Left colon (tissue), 2 donors: ENCODE measurements at places on chromosomes 7 and 10. TPM values are rescaled to one million over a fixed set of nuclear protein-coding genes. Genes with fewer than 3 reads are reported as not detected.

The PRF1 gene
- 2.7 TPM for total RNA-seq

DNA sequence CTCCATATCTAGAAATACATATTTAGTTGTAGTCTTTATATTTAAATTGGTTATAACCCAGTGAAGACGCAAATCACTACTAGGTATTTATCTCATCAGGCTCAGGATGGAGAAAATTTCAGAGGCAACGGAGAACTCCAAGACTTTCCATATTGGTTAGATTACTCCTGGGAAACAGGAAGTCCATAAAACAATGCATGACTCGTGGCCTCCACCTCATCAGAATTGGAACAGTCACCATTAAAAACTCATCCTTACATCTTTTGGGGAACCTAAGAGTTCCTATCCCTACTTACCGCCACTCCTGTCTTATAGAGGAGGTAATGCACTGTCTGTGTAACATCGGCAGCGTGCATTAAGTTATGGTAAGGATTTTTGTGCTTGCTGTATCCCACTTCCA, 177.6 kb downstream of the PPP1R17 start:
- no peak for DNase-seq

- no peak for DNase-seq
Measured at GRCh38 chr10:63707254-63707910, 186.2 kb downstream of the REEP3 start.

DNA sequence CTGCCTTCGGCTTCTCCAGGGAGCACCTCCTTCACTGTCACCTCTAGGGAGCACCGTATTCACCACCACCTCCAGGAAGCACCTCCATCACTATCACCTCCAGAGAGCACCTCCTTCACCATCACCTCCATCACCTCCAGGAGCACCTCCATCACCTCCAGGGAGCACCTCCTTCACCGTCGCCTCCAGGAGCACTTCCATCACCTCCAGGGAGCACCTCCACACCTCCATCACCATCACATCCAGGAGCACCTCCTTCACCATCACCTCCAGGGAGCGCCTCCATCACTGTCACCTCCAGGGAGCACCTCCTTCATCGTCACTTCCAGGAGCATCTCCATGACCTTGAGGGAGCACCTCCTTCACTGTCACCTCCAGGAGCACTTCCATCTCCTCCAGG, 102.3 kb downstream of the DNAJB6 start:
- no peak for DNase-seq

The TLX1 gene
- 0.12 TPM for total RNA-seq

The FRMD4A gene
- total RNA-seq = 11.2 TPM

DNA sequence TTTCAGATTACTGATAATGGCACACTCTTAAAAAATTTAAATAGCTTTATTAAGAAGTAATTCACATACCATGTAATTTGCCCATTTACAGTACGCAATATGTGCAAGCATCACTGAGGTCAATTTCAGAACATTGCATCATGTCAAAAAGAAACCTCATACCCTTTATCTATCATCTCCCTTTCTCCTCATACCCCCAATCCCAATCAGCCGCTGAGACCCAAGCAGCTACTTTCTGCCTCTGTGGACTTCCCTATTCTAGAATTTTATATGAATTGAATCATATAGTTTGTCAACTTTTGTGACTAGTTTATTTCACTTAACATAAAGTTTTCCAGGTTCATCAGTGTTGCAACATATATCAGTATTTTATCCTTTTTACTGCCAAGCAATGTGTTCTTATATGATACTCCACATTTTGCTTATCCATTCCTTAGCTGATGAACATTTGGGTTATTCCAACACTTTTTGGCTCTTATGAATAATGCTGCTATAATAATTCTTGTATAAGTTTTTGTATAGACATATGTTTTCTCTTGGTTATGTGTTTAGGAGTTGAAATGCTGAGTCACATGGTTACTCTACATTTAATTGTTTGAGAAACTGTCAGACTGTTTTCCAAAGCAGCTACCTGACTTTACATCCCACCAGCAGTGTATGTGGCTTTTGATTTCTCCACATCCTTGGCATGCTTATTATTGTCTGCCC, 26.9 kb upstream of the TPK1 start:
- no peak for DNase-seq

DNA sequence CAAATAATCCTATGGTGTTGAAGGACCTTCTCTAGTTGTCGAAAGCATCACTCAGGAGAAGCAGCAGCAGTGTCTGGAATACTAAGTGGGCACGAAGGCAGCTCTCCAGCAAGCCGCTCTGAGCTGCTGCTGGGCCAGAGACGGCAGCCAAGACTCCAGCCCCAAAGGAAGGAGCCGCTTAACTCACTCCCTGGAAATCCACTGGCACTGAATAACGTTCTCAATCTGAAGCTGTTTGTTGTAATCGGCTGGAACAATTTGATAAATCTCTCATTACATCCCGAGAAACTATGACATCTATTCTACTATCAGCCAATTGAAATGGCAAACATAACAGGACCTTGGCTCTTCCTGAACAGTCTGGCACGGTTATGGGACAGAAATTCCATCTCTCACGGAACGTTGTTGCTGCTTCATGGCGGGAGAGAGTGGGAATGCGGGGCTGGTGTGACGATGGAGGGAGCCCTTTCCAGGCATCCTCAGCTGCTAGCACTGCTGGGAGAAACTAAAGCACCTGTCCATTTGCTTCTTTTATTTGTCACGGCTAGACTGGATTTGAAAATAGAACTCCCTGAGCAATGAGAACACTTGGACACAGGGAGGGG, 331.5 kb upstream of the RNF32 start:
- DNase-seq = no peak

DNA sequence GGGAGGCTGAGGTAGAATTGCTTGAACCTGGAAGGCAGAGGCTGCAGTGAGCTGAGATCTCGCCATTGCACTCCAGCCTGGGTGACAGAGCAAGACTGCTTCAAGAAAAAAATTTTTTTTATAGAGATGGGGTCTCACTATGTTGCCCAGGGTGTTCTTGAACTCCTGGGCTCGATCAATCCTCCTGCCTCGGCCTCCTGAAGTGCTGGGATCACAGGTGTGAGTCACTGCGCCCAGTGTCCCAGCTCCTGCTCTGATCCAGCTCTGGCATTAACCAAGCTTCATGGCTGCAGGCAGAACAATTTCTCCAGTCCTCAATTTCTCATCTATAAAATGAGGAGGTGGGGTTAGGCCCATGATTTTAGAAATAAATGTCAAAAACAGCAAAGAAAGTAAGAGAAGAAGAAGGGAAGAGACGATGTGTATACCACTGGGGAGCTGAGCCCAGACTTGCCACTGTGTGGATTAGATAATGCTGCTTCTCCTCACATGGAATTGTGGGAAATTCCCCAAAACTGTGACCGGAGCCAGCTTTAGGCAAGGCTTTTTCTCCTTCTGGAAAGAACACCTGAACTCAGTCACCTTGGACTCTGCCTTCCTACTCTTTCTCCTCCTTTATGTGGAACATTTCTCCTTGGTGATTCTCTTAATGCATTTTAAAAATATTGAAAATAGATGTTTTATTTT, 25.5 kb downstream of the IL15RA start:
- no peak for DNase-seq

The ZNF736 gene
- total RNA-seq = 7.4 TPM

- no peak for DNase-seq
Measured at GRCh38 chr10:97230146-97230545, 44.4 kb upstream of the SLIT1 start.

The C10orf143 gene
- 6.9 TPM for total RNA-seq

The CCL24 gene
- 7.4 TPM for total RNA-seq

The GJD4 gene
- total RNA-seq = not detected

GRCh38 chr10:44466236-44466635, 81.3 kb upstream of the CXCL12 start:
- no peak for DNase-seq

The UCN3 gene
- 6.1 TPM for total RNA-seq

The GTPBP4 gene
- 35.6 TPM for total RNA-seq

DNA sequence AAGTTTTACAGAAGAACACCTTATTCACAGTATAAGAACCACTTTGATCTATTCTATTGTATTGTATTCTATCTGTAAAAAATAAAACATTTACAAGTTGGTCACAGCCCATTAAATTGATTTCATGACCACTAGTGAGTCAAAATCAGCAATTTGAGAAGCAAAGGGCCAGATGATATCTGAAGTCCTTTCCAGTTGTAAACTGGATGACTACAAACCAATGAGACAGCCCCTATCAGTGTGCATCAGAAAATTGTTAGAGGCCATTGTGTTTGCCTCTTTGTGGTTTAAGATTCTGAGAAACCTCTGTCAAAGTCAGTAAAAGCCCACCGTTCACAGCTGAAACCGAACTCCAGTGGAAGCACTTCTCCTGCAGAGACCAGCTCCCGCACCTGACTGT, 54.8 kb downstream of the TBXAS1 start:
- DNase-seq = no peak

GRCh38 chr7:100655908-100656674, at the start of gene ACTL6B:
Gene ACTL6B, minus strand, starts transcription at chr7:100656448. Its CDS starts 94 bp downstream, at chr7:100656354.
- DNase-seq = peak; percentile 31

DNA sequence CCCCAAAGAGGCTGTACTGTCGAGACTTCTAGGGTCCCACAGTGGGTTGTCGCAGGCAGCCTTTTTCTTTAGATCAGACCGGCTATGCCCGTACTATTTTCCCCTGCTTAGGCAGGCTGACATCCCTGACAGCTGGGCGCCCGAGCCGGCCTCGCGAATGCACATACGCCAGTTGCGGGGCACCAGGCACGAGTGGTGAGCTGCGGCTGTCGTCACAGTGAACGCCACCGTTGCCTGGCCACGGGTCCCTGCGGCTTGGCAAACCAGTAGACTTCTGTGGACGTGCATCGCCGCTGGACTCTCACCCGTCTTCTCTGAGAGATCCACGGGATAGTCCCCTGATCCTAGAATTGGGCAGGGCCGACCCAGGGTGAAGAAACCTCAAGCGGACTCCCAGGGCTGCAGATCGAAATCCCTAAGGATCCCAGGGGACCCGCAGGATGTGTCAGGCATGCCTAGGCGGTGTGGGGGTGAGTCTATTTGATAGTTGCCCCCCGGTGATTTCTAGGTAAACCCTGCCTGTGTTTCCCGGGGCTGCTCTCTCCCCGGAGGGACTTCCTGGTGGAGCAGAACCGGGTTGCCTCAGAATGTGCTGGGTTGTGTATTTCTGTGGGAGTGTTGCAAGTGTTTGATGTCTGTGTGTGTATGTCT, 33.0 kb upstream of the ZNF273 start:
- DNase-seq = no peak
